ENCODE measurements at places on chromosomes 6 and 20. TPM values are rescaled to one million over a fixed set of nuclear protein-coding genes. Genes with fewer than 3 reads are reported as not detected.

The SLC22A16 gene
- not detected for total RNA-seq

- H3K4me3 ChIP-seq, result peak overlapping the region; percentile 96
- peak overlapping the region; percentile 93 for H3K27ac ChIP-seq
- peaks cover 12% of the 10 kb centered on the region for H3K4me1 ChIP-seq
- H3K36me3 ChIP-seq, result no peaks in the 10 kb centered on the region
Measured at GRCh38 chr6:26159357-26160273, 72.4 kb downstream of the HFE start.

GRCh38 chr6:42200035-42200434 is 5.3 kb upstream of the GUCA1B start:
- no peaks in the 10 kb centered on the region for H3K4me1 ChIP-seq
- no peaks in the 10 kb centered on the region for H3K27me3 ChIP-seq
- no peaks in the 10 kb centered on the region for H3K36me3 ChIP-seq

- no peaks in the 10 kb centered on the region for H3K4me1 ChIP-seq
- H3K27ac ChIP-seq, result no peak overlapping the region
- H3K27me3 ChIP-seq, result peaks cover 4% of the 10 kb centered on the region
- no peak overlapping the region for H3K4me3 ChIP-seq
- DNase-seq, result no peak
Measured at GRCh38 chr6:89037141-89037900, 43.2 kb upstream of the PNRC1 start.
